WTC11 (cell line): ENCODE measurements at places on chromosomes 4 and X.

DNA sequence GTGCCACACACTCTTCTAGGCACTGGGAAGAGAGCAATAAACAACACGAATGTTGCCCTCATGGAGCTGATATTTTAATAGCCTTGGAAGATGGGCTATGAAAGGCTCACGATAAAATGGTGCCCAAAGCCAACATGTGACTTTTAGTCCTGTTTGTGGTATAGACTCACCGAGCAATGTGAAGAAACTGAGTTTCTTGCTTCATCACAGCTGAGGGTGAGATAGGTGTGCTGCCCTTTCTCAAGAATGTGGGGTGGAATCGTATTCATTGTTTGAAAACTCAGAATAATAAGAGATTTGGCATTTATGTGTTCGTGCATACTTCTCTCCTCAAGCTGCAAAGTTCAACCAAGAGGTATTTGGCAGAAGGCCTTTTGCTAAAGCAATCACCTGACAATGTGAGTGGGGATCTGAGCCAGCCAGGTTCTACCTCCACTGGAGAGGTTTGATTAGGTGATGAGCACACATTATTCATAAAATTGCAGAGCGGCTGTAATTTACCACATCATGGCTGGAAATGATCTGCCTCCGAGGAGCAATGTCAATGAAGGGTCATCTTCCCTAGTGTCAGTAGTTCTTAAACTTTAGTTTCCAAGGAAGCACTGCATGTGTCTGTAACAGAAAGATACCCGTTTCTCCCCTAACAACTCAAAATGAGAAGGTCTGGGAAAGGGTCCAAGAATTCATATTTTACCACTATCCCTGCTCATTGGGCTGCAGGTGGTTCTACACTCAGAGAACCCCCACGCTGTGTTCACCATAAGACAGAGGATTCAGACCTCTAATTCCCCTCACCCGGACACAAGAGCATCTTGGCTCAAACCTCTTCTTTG lies 41.9 kb upstream of the CBR4 start:
- DNase-seq, result no peak

- DNase-seq, result no peak
These were observed 55.5 kb upstream of the PAK3 start for GRCh38 chrX:111040377-111041017.

- DNase-seq, result no peak
These were observed 7.6 kb upstream of the GJB1 start for GRCh38 chrX:71215338-71215912.

DNA sequence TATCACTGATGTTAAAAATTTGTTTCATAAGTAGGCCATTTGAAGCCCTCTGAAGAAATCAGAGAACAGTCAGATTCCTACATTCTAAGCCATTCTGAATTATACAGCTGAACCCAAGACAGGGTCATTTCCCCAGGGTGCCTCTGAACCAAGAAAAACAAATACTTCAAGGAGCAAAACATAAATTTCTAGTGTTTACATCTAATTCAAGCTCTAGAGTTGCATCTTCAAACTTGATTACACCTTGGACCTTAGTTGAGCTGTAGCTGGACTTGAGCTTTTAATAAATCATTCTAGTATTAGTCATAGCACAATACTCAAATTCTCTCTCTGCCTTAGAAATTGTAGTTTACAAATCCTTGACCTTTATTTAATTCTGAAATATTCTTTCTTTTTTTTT lies 87.6 kb upstream of the IL15 start:
- DNase-seq, result no peak

DNA sequence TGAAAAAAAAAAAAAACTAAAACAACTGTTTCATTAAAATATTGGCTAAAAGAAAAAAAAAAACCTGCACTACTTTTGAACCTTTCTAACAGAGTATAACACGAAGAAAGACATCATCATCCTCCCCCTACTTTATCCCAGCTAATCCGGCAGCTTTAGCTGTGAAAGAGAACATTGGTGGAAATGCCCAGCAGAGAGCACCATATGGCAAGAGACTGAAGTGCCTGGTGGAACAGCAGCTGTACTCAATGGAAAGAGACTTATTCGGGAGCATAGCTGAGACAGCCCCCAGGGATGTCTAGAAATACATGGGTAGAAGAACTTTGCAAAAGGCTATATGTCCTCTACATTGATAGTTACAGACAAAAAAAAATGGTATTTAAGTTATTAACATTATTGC lies 30.3 kb downstream of the STPG2 start:
- DNase-seq, result no peak

DNA sequence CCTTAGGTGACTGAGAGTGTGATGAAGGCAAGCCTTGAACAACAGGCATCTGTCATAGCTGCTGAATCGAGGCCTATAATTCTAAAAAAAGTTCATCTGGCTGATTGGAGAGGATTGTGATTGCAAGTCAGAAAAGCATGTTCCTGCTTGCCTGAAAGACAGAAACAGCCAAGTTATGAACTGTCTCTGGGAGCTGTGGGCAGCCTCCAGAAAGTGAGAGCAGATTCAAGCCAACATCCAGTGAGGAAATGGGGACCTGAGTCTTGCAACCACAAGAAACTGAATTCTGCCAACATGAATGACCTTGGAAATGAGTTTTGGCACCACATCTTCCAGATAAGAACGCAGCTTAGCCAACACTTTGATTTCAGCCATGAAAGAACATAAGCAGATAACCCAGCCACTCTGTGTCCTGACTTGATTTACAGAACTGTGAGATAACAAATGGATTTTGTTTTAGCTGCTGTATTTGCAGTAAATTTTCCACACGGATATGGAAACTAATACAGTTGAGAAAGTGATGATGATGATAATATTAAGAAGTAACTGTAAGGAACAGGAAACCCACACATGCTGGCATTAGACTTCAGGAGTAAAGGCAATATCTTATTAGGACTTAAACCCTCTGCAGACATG lies 240.3 kb upstream of the NDST3 start:
- DNase-seq, result no peak
